SW480 (cell line): ENCODE measurements at places on chromosomes 5 and 9.

DNA sequence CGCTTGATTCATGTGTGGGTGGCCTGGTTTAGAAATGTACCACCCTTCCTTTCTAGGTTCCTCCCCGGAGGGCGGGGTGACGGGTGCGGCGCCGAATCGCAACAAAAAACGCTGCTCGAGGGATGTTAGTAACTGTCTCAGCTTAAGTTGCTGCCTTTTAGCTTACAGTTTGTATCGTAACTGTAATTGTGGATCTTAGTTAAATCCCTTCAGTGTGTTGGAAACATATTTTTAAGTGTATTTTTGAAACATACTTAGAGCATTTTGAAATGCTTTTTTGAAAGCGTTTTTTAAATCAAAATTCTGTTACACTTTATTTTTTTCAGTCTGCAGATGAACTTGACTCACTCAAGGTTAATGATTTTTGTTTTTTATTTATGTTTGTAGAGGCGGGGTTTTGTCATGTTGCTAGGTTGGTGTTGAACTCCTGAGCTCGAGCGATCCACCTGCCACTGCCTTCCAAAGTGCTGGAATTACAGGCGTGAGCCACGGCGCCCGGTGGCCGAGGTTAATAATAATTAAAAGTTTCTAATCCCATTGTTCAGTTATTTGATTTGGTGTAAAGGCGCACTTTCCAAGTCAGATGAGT lies 997 bp upstream of the CHD1 start:
- DNase-seq = peak; percentile 47

DNA sequence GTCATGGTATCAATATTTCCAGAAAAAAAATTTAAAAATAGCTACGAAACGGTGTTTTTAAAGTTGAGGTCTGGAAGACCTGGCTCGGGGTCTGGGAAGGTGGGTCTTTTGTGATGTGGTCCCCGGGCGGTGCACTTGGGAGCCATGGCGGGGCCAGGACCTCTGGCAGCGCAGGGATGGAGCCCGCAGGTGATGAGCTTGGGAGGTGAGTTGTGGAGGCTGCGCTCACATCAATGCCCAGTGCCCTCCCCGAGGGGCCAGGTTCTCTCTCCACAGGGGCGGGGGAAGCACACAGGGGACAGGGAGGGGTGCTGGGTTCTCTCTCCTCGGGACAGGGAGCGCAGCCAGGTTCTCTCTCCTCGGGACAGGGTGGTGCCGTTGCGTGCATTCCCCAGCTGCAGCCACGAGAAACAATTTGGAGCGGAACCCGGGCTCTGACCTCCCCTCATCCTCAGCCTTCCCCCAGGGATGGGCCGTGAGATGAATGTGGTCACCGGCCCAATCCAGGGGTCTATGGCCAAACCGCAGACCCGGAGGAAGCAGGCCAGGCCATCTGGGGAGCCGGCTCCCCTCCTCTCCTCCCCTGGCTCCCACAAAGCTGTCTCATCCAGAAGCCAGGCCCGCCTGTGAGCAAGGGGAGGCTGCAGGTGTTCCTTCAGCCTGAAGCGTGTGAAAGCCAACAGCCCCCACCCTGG lies 25.8 kb downstream of the DBH start:
- no peak for DNase-seq

DNA sequence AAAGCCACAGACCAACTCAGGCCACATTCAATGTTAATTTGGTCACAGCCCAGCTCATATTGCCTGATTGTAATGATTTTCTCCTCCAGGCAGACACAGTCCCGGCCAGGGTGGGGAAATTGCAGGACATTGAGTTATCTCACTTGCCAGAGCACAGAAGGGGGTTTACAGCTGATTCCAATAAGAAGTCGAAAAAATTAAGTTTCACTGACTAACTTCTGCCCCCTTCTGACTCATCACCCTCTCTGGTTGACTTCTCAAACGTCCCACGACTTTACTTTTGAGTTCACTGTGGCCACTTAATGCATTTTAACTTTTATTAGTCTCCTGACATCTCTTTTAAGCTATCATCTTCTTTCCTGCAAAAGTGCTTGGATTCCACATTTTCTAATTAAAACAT lies 321.4 kb upstream of the WWC1 start:
- no peak for DNase-seq

GRCh38 chr5:131394128-131394527 lies 130.3 kb downstream of the CDC42SE2 start:
- no peak for DNase-seq

DNA sequence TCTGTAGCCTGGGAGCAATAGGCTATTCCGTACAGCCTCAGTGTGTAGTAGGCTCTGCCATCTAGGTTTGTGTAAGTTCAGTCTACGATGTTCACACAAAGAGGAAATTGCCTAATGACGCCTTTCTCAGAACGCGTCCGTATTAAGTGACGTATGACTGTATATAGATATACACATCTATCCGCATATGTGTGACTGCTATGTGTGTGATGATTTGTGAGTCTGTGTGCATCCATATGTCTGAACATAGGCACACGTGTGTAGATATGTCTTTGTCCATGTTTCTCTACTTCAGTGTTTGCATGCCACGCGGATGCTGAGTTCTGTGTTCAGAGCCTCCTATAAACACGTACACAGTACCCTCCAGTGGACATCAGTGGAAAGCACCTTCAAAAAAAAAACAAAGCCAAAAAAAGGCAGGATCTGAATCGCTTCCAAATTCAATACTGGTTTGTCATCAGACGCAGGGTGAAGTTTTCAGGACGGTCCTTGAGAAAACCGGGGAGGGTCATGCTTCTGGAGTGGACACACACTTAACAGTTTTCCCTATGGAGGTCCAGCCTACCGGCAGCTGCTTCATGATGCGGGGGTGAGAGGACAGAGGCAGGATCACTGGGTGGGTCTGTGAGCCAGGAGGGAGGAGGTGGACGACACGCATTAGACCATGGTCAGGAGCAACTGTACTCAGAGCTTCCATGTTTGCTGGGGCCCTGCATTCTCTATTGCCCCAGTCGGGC lies 29.5 kb upstream of the ALDH1B1 start:
- peak; percentile 58 for DNase-seq

GRCh38 chr9:117835798-117836197 lies 131.6 kb downstream of the TLR4 start:
- DNase-seq = no peak

- no peak for DNase-seq
Measured at GRCh38 chr5:169286572-169287300, 14.2 kb downstream of the SLIT3 start.

DNA sequence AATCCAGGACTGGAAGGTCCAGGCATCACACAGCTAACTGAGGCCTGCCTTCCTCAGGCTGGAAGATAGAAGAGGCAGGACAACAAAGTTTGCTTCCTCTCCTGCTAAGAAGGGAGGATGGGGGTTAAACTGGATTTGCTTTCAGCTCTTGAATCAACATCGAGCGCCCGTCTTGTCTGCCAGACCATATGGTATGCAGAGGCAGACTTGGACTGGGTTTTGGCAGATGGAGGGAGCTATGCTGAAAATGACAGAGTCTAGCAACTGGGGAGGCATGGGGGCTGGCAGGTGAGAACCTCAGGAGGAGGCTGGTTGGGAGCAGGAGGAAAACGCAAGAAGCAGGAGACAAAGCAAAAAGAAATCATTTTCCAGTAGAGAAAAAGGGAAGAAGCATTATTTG lies 289.5 kb upstream of the IL12B start:
- DNase-seq = no peak

GRCh38 chr5:69519285-69519684 lies 26.7 kb downstream of the OCLN start:
- DNase-seq = no peak

DNA sequence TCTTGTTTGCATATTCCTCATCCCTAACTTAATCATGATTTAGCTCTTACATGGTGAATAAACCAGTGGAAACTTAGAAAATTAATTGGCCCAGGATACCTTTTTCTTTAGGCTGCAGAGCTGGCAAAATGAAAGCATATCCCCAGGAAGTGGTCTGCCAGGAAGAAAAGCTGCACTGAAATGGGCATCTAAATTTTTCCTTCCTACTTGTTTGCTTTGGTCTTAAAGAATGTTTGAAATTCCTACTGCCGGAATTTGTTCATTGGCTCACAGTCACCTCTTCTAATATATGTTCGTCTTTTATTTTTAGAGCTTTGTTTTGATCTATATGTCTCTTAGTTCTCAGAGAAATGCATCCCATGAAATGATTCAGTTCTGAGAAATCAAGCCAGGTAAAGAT lies 113.2 kb upstream of the ELL2 start:
- DNase-seq = no peak

DNA sequence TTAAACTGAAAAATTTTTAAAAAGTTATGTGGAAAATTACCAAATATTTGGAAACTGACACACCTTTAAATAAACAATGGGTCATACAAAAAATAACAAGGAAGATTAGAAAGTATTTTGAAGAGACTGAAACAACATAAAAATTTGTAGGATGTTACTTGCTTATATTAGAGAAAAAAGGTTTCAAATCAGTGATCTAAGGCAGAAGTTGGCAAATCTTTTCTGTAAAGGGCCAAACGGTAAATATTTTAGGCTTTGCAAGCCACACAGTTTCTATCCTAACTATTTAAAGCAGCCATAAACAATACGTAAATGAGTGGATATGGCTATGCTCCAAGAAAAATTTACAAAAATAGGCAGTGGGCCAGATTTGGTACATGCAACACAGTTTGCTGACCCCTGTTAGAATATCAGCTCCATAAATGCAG lies 81.3 kb downstream of the OXCT1 start:
- no peak for DNase-seq

GRCh38 chr5:65907135-65907534 lies 19.2 kb upstream of the ERBIN start:
- DNase-seq = no peak

DNA sequence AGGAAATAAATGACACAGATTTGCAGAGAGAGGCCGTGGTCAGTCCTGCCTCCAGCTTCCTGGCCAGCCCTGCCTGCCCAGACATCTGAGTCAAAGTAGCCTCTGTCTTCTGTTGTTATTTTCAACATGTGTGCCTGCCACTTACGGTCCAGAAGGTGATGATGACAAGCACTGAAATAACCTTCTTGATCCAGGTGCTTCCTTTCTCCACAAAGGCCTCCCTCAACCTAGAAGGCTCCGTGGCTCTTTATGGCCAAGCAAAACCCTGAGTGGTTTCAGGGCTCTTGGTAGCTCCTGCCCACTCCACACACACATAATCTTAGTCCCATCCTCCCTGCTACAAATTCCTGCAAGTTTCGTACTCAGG lies 34.1 kb upstream of the SLC6A19 start:
- peak; percentile 30 for DNase-seq

DNA sequence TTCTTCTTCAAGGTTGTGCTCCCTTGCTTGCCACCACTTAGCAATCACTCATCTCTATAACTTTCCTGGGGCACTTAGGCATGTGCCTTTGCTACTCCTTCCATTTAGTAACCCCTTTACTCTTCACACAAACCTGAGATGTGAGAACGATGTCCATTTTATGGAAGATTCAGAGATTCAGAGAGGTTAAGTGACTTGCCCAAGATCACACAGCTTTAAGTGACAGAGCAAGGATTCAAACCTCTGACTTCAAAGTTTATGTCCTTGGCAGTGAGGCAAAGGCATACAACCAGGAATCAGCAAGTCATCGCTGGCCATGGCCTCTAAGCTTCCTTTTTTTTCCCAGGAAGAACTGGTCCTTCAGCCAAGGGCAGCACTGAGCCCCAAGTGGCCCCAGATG lies 56.0 kb upstream of the GALNT10 start:
- no peak for DNase-seq

DNA sequence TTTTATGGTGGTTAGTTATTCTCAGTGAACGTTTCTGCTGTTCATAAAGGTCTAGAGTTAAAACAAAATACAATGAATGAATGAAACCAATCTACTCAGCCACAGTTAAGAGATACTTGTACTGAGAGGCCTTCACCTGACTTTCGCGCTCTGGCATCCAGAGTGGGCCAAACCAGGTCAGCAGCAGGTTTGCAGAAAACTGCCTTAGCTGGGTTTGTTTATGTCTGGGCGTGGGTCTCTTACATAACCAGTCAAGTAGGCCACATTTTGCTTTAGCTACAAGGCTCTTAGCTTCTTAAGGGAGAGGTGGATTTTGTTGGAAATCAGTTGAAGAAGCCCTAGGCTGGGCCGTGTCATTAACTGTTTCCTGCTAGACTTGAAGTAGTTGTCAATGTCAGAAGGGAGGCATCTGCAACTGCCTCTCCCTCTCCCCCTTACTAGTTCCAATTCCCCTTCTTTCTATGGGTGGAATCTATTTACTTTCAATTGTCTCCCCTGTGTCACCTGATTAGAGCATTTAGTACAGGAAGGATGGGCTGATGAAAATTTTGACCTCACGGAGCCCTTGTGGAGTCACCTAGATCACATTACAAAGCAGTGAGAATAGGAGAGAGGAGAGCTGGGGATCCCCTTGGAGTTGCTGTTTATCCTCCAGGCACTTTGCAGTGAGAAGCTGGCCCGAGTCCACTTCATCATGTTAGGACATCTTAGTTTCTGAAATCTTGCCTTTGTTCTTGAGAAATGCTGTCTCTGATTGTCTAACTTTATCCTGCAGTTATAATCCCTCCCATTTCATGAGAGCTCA lies 200.5 kb downstream of the ARHGEF28 start:
- peak; percentile 2 for DNase-seq

DNA sequence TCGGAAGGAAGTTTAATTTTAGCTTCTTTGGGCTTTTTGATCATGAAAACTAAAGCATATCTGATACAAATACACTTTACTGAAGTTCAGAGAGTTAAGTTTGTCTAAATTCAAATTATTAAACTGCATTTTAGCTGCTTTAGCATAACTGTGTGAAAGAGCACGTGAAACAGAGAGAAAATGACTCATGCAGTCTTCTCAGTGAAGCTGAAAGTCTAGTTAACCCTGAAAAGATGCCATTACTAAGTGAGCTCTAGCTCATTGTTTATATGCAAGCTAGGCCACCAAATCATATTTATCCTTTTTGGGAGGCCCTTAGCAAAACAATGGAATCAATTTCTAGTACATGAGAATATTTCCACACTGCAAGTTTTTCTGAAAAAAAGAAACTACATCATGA lies 27.6 kb downstream of the TPD52L3 start:
- no peak for DNase-seq

DNA sequence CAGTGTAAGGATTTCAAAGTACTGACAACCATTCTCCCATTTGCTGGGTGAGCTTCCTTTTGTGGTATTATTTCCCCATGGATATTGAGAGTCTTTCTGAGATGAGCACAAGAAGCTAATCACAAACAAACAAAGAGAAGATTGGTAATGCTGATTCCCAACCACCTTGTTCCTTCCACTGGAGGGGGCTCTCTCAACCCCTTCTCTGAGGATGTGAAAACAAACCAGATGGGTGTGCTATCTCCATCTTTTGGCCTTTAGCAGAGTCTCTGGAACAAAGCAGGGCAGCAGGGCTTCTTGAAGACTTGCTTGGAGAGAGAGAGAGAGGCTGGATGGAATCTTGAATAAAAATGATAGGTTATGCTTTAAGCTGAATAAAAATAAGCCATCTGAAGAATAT lies 576.7 kb upstream of the ZNF462 start:
- peak; percentile 2 for DNase-seq

GRCh38 chr9:136342181-136343120 lies 15.1 kb downstream of the GPSM1 start:
- DNase-seq = peak; percentile 52

- no peak for DNase-seq
Measured at GRCh38 chr5:142789206-142789605, 19.0 kb downstream of the ARHGAP26 start.
